ENCODE measurements at places on chromosomes 16 and 17.
A peak's percentile ranks its signal among the peaks of the same experiment; 100 is the strongest.

DNA sequence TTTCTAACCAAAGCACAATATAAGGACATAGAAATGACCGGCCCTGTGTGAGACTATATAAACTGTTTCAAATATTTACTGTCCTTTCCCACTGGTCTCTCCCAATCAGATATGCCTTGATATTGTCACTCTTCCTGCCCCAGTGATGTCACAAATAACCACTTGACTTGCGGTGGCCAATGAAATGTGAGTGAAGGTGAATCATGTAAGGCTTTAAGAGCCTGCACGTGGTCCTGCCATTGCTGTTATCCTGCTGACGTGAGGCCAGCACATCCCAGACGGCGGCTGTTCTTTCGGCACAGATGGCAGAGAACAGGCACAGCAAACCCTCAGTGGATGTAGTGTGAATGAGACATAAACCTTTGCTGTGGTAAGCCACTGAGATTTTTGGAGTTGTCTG is 5.4 kb upstream of the KLHL11 start:
- no peak for DNase-seq

DNA sequence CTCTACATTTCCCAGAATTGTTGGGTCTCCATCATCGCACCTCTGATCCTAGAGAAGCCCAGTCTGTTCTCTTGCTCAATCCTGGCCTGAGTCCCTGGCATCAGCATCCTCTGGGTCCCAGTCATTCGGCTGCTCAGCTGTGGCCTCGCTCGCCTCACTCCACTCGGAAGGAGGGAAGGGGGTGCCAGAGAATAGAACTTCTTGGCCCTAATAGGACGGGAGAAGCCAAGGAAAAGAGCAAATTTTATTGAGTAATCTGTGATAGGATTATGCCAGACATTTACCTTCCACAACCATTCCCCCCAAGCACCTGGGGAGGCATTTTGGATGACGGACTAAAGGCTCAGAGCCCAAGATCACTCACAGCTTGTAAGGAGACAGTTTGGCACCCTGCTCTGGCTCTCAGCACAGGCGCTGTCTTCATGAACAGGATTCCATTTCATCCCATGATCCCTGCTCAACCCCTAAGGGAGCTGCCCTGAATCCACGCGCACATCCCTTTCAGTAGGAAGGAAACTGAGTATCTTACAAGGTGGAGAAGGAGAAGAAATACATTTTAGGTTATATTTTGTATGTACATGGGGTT is 498 bp upstream of the CLEC10A start:
- DNase-seq: no peak

DNA sequence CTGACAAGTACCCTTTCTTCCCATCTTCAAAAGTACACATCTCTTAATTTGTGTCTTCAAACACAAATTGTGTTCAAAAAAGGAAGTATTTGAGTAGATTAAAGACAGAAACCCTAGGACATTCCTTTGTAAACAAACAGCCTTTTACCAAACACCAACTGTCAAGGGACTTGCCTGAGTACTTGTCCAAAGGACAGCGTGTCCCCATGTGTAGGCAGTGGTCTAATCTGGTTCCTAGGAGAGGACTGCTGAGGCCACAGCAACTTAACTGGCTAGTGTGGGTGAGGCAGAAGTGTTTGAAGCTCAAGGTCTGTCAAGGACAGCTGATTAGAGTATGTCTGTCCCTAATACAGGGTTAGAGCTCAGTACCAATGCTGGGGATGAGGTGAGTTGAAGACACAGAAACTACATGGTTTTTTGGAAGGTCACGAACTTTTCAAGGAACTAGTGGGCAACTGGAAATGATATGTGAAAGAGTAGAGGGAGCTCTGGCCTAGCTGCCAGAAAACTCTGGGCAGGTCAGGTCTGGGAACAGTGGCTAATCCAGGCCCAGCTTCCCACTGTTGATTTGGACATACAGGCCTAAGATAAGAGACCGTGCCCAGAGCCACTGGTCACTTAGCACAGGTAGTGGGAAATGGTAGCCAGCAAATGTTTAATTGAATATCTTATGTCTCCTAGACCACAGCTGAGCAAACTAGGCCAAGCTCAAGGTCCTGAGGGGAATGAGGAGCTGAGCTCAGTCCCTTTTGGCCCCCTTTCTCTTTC is 10.1 kb downstream of the HMOX2 start:
- no peak for DNase-seq

DNA sequence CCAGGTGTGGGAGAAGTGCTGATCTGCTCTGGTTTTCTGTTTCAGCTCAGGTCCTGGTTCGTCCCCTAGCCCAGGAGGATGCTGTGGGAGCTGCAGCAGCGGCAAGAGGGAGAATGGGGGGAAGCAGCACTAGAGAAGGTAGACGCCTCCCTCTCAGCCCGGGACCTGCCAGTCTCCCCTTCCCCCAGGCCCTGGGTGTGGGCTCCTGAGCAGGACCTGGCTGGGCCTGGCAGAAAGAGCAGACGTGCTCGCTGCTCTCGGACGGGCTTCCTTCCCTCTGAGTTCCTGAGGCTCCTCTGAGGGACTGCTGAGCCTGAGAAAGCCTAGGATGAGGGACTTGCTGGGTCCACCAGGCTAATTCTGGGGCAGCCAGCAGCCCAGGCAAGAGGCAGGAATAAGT is 3.1 kb downstream of the PRCD start:
- DNase-seq: peak; percentile 9

GRCh38 chr16:84096447-84097005 is 20.2 kb downstream of the MBTPS1 start:
- no peak for DNase-seq

Data from GM23338 (cell line).